Left hindlimb (tissue), 1 donor: ENCODE measurements at places on chromosomes 5 and 9.

DNA sequence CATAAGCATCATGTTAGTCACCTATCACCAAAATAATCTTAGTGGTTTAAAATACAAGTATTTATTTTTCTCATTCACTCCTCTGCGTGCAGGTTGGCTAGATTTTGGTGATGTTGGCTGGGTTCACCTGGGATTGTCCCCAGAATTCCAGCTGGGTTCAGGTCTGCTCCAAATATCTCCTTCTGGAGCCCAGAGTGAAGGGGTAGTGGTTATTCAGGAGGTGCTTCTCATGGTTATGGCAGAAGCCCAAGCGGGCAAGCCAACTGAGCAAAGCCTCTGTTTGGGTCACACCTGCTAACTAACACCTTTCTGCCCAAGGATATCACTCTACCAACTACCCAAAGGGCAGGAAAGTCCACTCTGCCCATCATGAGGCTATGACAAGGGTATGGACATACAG is 4.7 kb upstream of the SLC25A46 start:
- no peak for DNase-seq

- no peak for DNase-seq
Observed at GRCh38 chr9:3750321-3750720, 224.5 kb upstream of the RFX3 start.

DNA sequence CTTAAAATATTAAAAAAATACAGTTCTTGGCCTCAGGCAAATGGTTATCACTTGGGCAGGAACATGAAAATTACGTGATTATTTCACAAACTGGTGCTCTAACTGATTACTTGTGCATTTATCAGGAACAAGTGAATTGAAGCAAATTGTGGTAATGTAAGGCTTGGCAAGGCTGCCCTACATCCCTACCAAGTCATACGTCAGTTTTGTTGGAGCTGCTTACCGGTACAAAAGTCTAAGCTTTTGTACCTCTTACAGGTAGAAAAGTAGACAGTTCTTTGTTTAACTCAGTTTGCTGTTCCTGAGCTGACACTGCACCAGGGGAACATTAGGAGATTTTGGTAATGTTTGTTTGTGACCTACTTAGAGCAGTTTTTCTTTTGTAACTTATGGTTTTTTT is 2.2 kb downstream of the G3BP1 start:
- DNase-seq = no peak

GRCh38 chr9:109627042-109627441 is 128.9 kb upstream of the PTPN3 start:
- DNase-seq = no peak

DNA sequence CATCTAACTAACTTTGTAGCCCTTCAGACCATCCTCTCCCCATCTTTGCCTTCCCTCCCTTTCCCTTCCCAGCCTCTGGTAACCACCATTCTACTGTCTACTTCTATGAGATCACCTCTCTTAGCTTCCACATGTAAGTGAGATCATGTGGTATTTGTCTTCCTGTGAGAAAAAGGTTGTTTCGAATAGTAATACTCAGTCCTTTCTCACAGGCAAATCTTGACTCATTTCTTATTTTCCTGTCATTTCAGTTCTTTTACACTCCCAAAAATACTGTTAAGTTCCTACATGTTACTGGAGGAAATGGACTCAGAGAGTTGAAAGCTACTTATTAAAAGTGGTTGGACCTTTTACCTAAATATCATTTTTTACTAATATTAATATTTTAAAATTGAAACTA is 82.1 kb downstream of the SLF1 start:
- DNase-seq = no peak

GRCh38 chr5:171494452-171495121 is 75.1 kb downstream of the FGF18 start:
- peak; percentile 84 for DNase-seq

GRCh38 chr9:99026956-99027298 is 78.0 kb upstream of the TGFBR1 start:
- no peak for DNase-seq

DNA sequence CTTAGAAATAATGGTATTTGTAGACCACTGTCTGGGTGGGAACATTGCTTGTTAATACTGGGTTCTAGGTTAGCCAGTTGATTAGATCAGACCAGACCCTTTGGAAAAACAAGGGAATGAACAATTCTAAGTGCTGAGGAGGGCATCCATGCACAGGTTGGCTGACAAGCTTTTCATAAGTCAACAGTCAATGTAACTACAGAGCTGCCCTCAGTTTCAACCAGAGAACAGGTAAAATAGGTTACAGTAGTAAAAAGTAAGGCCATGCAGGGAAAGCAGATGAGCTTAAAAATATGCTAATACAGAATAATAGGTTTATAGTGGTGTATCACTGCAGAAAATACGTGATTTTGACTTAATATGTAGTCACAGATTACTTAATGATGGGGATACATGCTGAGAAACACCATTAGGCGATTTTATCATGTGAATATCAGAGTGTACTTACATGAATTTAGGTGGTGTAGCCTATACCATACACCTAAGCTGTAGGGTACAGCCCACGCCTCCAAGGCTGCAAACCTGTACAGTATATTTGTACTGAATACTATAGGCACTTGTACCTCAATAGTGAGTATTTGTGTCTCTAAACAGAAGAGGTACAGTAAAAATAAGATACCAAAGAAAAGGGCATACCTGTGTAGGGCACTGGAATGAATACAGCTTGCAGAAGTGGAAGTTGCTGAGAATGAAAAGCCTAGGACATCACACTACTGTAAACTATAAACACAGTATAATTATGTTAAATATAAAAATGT is 6.1 kb upstream of the FGF18 start:
- no peak for DNase-seq

DNA sequence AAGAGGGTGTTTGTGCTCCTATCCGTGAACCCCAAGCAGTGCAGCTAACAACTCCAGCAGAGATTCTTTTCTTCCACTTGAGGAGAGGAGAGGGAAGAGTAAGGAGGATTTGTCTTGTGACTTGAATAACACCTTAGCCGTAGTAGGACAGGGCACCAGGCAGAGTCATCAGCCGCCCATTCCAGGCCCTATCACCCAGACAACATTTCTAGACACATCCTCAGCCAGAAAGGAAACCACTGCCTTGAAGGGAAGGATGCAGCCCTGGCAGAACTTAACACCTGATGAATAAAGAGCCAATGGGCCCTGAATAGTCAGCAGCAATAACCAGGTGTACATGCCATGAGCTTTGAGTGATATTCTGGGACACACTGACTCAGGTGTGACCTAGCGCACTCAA is 1013.0 kb upstream of the COX7C start:
- no peak for DNase-seq

DNA sequence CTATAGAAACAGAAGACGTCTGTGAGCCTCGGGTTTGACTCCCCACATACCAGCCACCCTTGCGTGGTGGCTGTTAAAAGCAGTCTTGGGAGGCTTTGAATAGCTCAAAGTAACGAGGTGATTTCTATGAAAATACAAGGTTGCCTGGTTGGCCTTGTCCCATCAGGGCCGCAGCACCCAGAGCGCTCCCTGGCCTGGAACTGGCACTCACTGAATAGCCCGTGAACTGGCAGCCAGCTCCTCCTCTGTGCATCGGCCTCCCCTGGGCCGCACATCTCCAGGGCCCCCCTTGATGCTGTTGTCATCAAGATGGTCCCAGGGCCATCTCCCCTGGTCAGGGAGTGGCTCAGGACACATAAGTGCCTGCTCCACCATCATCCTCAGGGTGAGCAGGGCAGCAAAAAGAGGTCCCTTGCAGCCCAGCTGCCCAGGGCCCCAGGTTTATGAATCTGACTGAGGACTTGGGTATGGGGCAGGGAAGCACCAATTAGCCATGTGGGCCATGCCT is 144.6 kb upstream of the PPP1R26 start:
- no peak for DNase-seq

DNA sequence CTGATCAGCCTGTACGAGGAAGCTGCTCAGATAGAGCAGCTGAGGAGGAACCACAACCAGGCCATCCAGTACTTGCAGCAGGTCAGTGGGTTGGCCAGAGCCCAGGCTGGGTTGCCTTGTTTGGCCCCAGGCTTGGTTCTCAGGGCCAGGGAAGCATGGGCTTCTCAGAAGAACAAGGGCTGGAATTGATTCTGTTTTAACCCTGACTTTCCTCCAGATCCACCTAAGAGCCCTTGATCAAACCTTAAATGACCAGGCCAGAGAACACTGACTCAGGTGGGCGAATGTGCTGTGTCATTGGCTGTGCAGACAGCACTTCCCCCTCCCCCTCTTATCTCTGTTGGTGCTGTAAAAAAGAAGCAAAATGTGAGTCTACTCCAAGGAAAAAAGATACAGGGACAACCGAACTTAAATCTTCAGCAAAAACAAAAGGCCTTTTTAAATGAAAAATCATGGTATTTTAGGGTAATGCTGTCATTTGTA is 28.1 kb downstream of the TTC23L start:
- DNase-seq = no peak

DNA sequence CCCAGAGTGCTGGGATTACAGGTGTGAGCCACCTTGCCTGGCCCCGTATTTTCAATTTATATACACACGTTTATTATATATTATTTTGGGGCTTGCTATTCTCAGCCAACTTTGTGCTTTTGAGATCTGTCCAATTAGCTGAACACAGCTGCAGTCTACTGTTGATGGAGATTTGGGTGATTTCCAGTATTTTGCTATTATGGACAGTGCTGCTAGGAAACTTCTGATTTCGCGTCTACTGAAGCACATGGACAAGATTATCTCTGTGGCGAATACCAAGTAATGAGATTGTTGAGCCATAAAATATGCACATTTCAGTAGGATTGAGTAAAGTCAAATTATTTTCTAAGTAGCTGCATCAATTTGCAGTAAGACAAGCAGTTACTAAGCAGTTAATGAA is 1731.2 kb upstream of the CDH6 start:
- DNase-seq = no peak

GRCh38 chr9:14209399-14210345 is 104.3 kb downstream of the NFIB start:
- no peak for DNase-seq

DNA sequence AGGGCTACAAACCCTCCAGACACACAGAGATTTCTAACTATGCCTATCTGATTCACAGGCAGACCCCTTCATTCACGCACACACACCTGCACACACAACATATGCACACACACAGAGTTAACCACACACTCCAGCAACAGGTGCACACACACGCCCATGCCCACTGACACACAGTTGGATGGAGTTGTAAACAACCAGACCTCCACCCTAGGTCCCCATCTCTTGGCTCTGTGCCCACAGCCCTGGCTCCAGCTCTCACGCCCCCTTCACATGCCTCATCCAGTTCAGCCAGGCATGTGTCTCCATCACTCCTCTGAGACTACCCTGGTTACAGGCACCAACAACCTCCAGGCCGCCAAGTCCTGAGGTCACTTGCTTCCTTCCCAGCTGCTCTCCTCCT is 61.1 kb downstream of the PSD2 start:
- DNase-seq = no peak

GRCh38 chr5:141713616-141714309 is 31.7 kb upstream of the ARAP3 start:
- DNase-seq = no peak

DNA sequence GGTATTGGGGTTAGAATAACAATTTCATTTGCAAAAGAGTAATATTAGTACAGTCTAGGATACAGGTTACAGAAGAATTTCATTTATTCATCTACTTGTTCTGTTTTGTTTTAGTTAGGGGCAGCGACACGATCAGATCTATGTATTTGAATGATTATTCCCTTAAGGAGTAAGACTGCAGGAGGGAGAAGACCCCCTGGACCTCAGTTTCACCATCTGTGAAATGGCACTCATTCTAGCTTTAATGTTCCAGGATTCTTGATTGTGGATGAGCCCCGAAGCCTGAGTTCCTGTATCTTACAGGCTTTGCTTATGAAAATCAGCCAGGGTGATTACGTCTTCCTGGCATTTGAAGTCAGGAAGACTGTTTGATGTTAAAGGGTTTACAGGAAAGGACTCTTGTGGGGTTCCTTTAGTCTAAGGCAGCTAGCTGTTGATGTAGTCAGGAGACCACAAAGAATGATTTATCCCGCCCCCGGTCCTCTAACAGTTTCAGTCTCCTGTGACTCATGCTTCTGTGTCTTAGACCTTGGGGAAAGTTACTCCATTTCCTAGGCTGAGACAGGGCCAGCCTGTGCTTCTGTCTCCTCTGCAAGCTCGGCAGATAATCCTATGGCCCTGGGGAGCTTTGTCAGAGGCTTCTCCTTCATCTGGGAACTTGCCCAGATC is 11.5 kb downstream of the SMIM3 start:
- DNase-seq = peak; percentile 40

DNA sequence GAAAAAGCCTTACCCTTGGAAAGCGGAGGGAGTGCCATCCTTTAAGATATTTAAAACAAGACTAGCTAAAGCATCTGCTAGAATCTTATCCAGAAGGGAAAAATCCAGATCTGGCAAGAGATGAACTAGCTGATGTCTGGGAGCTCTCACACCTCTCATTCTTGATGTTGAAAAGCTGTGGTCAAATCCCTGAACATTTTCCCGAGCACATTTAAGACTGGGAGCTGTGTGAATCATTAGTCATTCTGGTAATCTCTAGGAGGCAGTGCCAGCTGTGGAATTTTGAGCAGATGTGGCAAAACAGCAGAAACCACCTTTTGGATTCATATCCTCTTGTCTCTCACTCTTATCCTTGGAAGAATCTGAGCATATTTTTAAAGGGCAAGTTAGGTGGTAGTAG is 218.0 kb downstream of the MAN2A1 start:
- DNase-seq = no peak

GRCh38 chr5:124253203-124253810 is 493.1 kb downstream of the ZNF608 start:
- peak; percentile 77 for DNase-seq

- no peak for DNase-seq
Observed at GRCh38 chr5:58022055-58022454, 437.8 kb downstream of the PLK2 start.

DNA sequence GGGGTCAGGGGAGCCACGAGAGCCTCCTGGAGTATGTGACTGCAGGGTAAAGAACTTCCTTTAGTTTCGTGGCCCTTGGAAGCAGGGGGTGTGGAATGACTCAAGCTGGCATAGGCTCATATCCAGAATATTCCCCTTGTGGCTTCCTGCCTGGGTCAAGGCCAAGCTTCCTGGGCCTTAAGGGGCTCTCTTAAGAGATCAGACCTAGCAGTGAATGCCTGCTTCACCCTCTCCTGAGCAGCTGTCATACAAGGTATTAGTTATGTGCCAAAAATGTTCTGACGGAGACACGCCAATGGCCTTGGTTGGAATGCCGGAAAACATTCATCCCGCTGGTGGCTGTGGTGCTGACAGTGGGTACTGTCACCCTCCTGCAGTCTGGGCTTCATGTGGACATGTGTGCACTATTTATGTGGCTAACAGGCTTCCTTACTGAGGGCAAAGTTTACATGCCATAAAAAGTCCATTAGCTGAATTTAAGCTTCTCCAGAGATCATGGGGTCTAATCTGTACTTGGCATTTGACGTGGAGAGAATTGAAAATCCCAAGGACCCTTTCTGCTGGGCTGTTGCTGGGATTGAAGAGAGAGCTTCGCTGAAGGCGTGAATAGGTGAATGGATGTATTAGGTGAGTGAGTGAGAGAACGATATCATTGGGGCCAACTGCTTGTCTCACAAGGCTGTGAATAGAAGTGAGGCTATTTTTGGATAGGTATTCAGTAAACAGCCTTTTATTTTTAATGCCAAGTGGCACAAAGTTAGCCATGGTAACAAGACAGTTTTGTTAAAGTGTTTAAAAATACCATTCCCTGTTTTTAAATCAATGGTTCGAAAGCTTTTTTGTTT is 156.8 kb downstream of the MACROH2A1 start:
- DNase-seq = peak; percentile 35

GRCh38 chr9:4794691-4795090 is 1.9 kb downstream of the RCL1 start:
- no peak for DNase-seq

- DNase-seq = no peak
Observed at GRCh38 chr9:134403292-134403681, 77.0 kb downstream of the RXRA start.

GRCh38 chr5:13708432-13708831 is 236.1 kb downstream of the DNAH5 start:
- no peak for DNase-seq
